RWPE1 (cell line): ENCODE measurements at places on chromosomes 1 and 21.

- DNase-seq: no peak
These were observed 8.5 kb downstream of the TP53BP2 start for GRCh38 chr1:223837206-223837605.

GRCh38 chr1:77421504-77422233 is 139.8 kb downstream of the AK5 start:
- DNase-seq: no peak

DNA sequence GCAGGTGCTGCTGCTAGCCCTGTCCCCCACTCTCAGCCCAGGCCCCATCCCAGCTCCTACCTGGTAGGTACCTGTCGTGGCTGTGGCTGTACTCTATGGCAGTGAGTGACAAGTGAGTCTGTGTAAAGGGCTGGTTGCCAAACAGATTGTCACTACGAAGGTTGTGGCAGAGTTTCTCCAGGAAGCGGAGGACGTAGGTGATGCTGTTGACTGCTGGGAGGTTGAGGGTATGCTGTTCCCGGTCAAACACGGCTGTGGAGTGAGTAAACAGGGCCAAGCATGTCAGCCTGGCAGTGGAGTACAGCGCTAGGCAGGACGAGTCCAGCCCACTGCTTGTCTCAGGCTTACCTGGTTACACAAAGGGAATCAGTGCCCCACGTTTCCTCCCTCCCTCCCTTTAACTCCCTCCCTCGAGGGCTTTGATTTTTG is 24.8 kb upstream of the SLFNL1 start:
- DNase-seq: no peak

GRCh38 chr1:218565377-218565776 is 220.2 kb downstream of the TGFB2 start:
- DNase-seq: no peak

DNA sequence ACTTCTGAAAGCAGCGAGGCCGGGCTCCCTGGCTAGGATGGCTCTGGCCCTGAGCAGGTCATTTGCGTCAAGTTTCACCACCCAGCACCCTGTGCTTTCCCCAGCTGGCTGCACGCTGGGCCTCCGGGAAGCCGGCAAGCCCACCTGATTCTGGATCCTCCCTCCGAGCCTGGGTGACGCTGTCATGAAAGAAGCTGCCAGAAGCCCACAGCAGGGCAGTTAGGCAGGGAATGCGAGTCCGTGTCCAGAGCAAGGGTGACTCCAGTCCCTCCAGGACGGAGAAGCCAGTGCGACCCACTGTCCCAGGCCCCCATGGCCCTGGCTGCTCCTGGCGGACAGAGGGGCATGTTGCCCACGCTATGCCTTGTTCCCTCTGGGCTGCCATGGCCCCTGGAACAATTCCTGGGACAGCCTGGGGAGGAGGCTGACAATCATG is 44.4 kb upstream of the PCBP3 start:
- DNase-seq: no peak

DNA sequence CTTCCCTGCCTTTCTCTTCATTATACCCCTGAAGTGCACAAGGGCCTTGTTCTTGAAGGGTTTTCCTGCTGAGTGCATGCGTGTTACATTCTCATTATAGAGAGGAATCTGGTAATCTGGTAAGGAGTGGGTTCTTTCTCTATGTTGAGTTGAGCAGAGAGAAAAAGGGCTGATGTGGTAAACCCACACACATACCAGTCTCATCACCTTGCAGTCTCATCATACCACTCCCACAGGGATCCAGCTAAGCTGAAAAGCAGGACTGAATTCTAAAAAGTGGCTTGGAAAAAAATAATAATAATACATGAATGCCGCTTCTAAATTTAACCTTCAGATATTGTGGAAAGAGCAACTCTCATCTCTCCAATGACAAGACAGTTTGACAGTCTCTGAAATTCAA is 10.5 kb upstream of the HTR1D start:
- DNase-seq: no peak

GRCh38 chr1:63951059-63951946 is 177.5 kb downstream of the ROR1 start:
- no peak for DNase-seq
